ENCODE measurements at places on chromosomes 4 and X.

DNA sequence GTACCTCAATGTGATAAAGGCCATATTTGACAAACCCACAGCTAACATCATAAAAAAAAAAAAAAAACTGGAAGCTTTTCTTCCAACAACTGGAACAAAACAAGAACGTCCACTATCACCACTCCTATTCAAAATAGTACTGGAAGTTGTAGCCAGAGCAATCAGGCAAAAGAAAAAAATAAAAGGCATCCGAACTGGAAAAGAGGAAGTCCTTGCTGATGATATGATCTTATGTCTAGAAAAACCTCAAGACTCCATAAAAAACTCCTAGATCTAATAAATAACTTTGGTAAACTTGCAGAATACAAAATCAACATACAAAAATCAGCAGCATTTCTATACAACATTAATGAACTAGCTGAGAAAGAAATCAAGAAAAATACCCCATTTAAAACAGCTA is 134.3 kb downstream of the TEX11 start:
- DNase-seq: no peak

DNA sequence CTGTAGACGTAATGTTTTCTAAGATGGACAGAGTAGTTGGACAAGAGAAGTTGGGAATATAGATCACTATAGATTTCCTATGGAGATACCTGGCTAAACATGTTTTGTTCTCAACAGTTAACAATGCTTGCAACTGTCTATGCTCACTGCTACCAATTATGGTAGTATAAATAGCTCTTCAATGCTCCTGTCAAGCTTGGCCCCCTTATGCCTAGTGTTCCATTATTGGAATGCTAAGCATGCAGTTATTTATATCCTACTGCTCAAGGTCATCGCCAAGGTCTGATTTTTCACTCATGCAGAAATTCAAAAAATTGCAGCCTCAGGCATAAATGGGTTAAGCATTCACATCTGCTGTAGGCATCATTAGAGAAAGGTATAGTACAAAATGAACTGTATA is 519.0 kb downstream of the IL15 start:
- no peak for DNase-seq

- no peak for DNase-seq
Measured at GRCh38 chr4:85884251-85884650, 409.3 kb downstream of the ARHGAP24 start.

DNA sequence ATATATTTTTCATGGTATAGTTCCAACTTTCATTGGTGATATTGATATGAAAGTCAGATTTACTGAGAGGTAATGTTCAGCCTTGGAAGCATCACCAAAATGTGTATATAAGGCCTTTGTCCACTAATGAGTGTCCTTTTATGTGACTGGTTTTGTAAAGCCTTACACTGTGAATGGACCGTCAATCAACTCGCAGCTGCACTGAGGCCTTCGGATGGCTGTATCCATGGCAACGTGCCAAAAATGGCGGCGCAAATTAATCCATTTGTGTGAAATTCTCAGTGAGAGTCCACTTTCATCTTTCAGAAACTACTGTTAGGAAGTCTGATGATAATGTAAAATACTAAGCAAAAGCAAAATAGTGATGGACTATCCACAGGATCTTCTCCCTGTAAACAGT is 131.7 kb downstream of the SPCS3 start:
- peak; percentile 56 for DNase-seq
